ENCODE measurements at places on chromosomes 11 and 22.

- no peak for DNase-seq
Observed at GRCh38 chr22:19619144-19620009, 94.9 kb upstream of the SEPTIN5 start.

DNA sequence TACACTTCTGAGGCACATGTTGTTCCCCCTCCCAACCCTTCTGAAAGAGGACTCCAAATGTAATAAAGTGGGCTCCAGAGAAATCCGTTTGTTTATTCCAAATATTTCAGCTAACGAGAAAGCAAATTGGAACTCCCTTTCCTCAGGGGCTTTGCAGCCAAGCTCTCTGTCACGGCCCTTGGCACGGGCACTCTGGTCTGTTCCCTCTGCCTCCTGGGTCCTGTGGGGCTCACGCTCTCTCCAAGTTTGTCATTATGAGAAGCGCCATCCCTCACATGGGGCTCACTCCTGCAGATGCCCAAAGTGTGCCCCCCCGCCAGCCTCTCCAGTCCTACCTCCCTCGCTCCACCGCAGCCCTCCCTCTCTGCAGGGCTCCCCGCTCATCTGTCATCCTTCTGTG lies 125.4 kb upstream of the POU2AF2 start:
- no peak for DNase-seq

DNA sequence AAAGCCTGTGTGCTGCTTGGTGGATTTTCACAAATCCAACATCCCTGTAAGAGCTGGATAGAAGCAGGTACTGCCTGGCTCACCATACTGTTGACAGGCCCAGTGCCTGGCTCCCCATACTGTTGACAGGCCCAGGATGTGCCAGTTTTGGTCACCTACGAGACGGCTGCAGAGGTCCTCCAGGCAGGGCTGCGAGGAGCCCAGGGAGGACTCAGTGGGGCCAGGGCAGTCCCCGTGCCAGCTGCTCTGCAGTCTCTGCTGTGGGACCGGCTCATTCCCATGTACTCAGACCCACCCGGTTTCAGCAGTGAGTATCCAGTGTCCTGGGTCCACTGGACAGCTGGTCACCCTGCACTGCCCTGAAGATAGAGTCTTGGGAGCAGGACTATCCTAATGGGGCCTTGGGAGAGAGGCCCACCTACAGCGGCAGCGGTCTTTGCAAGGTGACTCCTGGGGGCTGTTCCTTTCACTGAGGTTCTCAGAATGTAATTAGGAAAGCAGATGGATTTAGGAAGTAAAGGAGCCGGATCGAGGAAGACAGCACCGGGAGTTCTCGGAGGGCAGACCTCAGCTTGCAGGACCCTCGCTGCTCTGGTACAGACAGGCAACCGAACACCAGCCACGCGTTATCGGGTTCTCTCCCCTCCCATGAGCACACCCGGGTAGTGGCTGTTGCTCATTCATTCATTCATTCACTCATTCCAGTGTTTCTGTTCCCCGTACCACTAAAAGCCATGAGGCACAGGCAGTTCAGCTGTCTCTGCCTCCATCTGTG lies 106.1 kb downstream of the CTTN start:
- no peak for DNase-seq

- no peak for DNase-seq
Observed at GRCh38 chr11:92447586-92447985, 223.0 kb downstream of the FAT3 start.

DNA sequence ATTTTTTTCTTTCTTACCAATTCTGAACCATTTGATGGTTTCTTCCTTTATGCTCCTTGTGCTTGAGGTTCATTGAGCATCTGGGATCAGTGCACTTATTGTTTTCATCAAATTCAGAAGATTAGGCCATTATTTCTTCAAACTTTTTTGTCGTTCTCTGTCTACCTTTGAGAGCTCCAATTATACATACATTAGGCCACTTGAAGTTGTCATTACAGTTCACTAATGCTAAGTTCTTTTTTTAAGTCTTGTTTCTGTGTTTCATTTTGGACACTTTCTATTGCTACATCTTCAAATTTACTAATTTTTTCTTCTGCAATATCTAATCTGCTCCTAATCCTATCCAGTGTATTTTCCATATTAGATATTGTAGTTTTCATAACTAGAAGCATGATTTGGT lies 40.8 kb downstream of the CDPF1 start:
- DNase-seq = no peak

DNA sequence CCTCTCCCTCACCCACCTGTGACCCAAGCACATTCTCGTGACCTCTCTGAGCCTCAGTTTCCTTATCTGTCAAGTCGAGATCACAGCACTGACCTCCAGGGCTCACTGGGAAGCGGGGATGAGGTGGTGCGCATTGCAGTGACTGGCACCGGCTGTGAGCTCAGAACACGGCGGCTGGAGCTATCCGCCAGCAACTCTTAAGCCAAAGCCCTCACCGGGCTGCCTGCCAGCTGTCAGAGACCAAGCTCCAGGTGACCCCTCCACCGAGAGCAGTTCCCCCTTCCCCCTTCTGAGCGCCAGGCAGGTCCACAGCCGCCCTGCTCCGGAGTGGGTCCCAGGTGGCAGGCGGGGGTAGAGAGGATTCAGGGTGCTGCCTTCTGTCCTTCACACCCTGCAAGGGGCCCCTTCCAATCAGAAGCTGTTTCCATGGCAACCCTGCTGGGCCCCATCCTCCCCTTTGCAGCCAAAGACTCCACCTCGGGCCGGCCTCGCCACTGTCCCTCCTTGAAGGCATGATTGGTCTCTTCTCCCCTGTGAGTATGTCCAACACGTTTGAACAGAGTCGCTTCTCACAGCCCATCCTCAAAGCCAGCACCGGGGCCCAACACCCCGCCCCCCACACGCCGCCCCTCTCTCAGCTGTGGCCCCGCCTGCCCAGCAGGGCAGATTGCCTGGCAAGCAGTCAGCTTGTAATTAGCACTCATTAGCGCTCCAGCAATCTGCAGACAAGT lies 98.7 kb downstream of the WNT7B start:
- DNase-seq = peak; percentile 25

DNA sequence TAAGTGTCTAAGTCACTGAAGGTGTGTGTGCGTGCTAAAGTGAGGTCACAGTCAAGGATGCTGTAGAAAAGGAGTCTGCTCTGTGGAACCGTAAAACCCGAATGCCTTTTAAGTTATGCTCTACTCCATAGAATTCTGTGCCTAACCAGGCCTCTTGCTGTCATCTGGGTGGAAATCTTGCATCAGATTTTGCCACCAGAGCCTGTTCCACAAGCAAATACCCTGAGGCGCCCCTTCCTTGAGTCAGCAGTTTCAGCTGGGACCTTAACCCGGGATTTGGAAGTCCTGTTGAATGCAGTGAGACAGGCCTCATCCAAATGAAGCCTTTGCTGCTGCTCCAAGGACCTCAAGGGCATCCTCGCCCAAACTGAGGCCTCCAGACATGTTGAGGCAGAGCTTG lies 109.8 kb downstream of the WNT11 start:
- no peak for DNase-seq

GRCh38 chr22:37202001-37202555 lies 10.2 kb downstream of the SSTR3 start:
- no peak for DNase-seq

GRCh38 chr11:103202048-103202651 lies 92.9 kb downstream of the DYNC2H1 start:
- DNase-seq = no peak

DNA sequence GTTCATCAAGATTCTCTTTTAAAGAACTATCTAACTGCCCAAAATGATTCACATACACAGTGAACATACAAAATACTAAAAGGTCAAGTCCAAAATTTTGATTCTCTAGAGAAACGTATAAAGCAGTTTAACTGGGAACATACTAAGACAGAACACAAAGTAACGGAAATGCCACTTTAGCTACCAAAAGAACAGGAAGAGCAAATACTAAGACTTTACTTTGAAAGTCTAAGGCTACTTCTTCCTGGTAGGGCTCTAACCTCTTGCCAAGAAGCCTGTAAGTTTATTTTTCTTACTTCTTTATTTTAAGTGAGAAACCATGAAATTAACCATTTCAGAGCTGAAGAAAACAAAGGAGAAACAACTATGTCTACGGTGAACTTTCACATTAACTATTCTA lies 6.2 kb downstream of the PICALM start:
- DNase-seq = no peak

DNA sequence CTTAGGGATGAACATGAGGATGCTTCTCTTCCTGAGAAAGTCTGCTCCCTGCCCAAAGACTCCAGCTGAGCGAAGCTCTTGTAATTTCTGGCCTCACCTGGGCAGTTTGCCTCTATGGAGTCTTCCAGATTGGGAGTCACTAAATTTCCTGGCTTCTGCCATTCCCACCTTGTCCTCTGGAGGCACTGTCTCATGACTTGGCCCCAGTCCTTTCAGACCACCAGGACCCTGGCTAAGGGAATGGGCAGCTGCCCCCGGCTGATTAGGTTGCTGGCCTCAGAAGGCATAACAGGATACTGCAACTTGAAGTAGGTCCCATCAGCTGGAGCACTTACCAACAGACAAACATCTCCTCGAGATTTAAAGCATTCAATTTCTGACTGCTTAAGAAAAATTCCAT lies 128.1 kb upstream of the SPON1 start:
- DNase-seq = no peak

GRCh38 chr22:30826670-30827355 lies 132.1 kb downstream of the OSBP2 start:
- DNase-seq = no peak

- peak; percentile 28 for DNase-seq
Observed at GRCh38 chr11:86374586-86374985, at the start of gene CCDC81. Gene CCDC81, plus strand, starts transcription at chr11:86374887. Its CDS starts 277 bp downstream, at chr11:86375164.

- no peak for DNase-seq
Observed at GRCh38 chr22:37401401-37402183, 25.7 kb downstream of the ELFN2 start.

DNA sequence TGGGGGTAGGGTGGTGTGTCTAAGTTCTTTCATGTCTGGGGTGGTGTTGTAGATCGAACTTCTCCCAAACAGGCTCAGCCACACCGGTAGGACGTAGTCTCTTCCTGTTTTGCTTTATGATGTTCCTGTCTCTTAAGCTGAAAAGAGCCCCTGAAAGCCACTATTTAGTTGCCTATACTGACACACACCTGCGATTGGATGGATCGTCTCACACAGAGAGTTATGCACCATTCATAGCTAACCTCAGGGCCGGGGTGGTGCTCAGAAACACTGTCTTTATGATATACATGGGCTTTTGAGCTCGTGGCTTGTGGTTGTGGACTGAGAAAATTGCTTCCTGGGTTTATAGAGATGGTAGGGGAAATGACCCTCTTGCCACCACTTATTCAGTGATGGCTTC lies 137.6 kb downstream of the TEAD1 start:
- DNase-seq = no peak

- DNase-seq = no peak
Observed at GRCh38 chr22:27992294-27993165, 73.5 kb upstream of the PITPNB start.

DNA sequence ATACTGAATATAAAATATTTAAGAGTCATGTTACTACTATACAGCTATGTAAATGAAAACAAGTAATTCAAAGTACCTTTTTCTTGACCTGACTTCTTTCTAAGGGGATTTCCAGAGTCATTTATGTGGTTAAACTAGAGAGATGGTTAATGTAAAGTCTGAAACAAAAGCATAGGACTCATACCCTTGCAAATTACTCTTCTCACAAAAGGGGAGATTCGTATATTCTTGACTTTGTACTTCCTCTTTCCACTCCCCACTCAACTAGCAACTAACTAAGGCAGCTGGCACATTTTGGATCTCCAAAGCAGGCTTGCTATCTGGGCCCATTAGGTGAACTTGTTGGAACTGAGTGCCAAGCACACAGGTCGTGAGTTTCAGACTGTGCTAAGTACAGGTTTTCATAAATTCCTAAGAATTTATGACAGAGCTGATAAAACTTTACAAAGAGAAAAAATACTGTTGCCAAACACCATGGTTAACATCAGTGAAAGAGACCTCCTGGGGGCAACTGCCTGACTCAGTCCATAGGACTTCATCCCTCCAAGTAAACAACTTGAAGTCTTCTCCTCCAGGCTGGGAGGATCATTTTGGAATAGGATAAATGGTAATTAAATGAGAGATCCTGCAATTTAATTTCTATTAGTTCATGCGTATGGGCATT lies 77.0 kb upstream of the DDI1 start:
- no peak for DNase-seq

- DNase-seq = no peak
Observed at GRCh38 chr11:70348608-70349007, 49.7 kb upstream of the CTTN start.

GRCh38 chr22:46017166-46017565 lies 40.2 kb upstream of the WNT7B start:
- DNase-seq = no peak

DNA sequence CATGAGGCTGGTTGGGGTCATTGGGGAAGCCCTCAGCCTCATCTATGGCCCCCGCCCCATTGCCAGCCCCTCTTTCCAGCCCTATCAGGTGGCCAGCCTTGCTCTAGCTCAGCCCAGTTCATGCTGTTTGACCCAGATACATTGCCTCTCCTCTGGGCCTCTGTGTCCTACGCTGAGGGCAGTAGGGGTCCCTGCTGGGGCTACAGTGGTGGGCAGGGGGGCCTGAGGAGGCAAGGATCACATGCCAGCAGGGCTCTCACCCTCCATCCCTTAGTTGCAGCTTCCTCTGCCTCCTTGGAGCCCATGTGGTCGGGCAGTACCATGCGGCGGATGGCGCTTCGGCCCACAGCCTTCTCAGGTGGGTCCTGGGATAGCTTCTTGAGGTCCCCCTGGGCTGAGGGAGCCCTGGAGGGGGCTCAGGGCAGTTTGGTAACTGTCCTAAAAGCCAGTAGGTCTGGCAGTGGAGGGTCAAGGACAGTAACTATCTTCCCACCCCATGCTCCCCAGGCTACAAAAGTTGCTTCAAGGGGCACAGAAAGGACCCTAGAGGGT lies 19.2 kb downstream of the EMID1 start:
- no peak for DNase-seq

Data from head of caudate nucleus (tissue), 42 donors.